ENCODE measurements at places on chromosomes 11 and 22. TPM values are rescaled to one million over a fixed set of nuclear protein-coding genes. Genes with fewer than 3 reads are reported as not detected.

DNA sequence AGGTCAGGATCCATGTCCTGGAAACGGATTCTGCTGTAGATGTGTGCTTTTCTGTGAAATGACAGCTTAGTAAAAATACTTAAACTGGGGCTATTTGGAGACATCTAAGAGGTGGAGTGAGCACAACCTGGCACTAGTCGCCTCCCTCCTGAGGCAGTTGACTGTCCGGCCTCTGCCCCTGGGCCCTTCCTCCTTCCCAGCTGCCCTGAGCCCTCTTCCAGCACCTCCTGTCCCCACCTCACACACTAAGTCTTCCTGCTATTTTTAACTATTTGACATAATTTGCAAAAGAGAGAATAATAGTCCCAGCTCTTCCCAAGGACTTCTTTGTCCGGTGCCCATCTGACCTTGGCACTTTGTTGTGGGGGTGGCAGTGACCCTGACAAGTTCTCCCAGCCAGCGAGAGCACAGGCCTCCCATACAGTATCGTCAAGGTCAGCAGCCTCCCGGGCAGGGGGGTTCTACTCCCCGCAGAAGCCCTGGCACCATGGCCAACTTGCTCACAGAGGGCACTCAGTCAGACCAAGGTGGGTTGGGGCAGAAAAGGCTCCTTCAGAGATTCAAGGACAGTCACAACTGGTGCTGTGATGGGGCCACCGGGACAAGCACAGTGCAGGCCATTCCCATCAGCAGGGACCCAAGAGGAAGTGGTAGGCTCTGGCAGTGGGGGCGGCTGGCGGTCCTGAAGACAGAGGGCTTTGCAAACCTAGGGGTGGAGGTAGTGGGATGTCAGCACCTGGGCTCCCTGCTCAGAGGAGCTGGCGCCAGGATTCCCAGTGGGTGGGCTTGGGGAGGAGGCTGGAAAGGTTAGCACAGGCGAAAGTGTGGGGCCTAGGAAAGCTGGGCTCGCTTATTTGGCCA, 5.5 kb upstream of the NEAT1 start:
- no peaks in the 10 kb centered on the region for H3K27me3 ChIP-seq
- peak overlapping the region; percentile 86 for H3K4me3 ChIP-seq
- H3K4me1 ChIP-seq = peaks cover 57% of the 10 kb centered on the region
- H3K36me3 ChIP-seq = peaks cover 9% of the 10 kb centered on the region
- DNase-seq = no peak

- peaks cover 17% of the 10 kb centered on the region for H3K27me3 ChIP-seq
- no peak for DNase-seq
- no peak overlapping the region for H3K4me3 ChIP-seq
- no peak overlapping the region for H3K27ac ChIP-seq
Observed at GRCh38 chr11:62922189-62922589, 1.0 kb upstream of the CHRM1 start.

The PLAAT2 gene
- not detected for total RNA-seq

- H3K4me1 ChIP-seq = no peaks in the 10 kb centered on the region
- no peak overlapping the region for H3K4me3 ChIP-seq
- H3K36me3 ChIP-seq = no peaks in the 10 kb centered on the region
- peak; percentile 39 for DNase-seq
- H3K27ac ChIP-seq = no peak overlapping the region
Observed at GRCh38 chr11:15006139-15006759, 34.1 kb upstream of the CALCA start.

The HEPN1 gene
- total RNA-seq = not detected

The PGA5 gene
- not detected for total RNA-seq

GRCh38 chr11:46278387-46279125, 1.1 kb downstream of the CREB3L1 start:
- no peaks in the 10 kb centered on the region for H3K36me3 ChIP-seq
- peaks cover 12% of the 10 kb centered on the region for H3K4me1 ChIP-seq

DNA sequence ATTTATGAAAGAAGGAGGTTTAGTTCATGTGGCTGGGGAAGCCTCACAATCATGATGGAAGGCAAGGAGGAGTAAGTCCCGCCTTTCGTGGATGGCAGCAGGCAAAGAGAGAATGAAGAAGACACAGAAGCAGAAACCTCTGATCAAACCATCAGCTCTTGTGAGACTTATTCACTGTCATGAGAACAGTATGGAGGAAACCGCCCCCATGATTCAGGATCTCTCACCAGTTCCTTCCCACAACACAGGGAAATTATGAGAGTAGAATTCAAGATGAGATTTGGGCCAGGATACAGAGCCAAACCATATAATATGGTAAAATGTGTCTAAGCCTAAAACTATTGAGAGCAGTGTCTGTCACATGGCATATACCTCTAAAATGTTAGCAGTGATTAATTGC, 503.8 kb upstream of the CCDC179 start:
- no peaks in the 10 kb centered on the region for H3K4me1 ChIP-seq
- no peak overlapping the region for H3K4me3 ChIP-seq
- H3K27ac ChIP-seq = no peak overlapping the region
- DNase-seq = no peak

GRCh38 chr11:75508051-75508561, 17.6 kb downstream of the GDPD5 start:
- H3K4me1 ChIP-seq = peaks cover 63% of the 10 kb centered on the region
- H3K27ac ChIP-seq = peak overlapping the region; percentile 64
- peak; percentile 83 for DNase-seq
- no peaks in the 10 kb centered on the region for H3K36me3 ChIP-seq
- H3K27me3 ChIP-seq = no peaks in the 10 kb centered on the region

The SCGB1D2 gene
- total RNA-seq = not detected

DNA sequence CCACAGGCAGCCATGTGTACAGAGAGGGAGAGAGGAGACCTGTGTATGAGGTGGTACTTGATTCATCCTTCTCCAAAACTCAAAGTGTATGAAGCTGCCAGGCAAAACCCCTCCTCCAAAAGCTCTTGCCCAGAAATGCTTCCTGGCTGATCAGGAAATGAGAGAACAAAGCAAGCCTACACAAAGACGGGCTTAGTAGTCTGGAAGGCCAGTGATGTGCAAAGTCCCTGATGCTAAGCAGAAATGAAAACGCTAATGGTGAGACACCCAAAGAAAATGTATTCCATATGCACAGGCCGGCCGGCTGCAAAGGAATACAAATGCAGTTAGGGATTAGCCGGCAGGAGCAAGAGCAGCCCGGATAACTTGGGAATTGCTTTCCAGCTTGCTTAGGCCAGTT, 234.9 kb upstream of the CADM1 start:
- no peaks in the 10 kb centered on the region for H3K4me1 ChIP-seq
- H3K27ac ChIP-seq = no peak overlapping the region
- no peak for DNase-seq

GRCh38 chr11:111378185-111378860, 752 bp downstream of the POU2AF1 start:
- no peaks in the 10 kb centered on the region for H3K27me3 ChIP-seq
- peak overlapping the region; percentile 11 for H3K27ac ChIP-seq
- no peaks in the 10 kb centered on the region for H3K36me3 ChIP-seq
- H3K4me1 ChIP-seq = peaks cover 24% of the 10 kb centered on the region
- H3K4me3 ChIP-seq = no peak overlapping the region

- no peak overlapping the region for H3K27ac ChIP-seq
- no peaks in the 10 kb centered on the region for H3K27me3 ChIP-seq
- no peaks in the 10 kb centered on the region for H3K36me3 ChIP-seq
- no peaks in the 10 kb centered on the region for H3K4me1 ChIP-seq
- no peak for DNase-seq
- no peak overlapping the region for H3K4me3 ChIP-seq
Observed at GRCh38 chr11:93570759-93571413, 27.7 kb upstream of the SMCO4 start.

- peaks cover 37% of the 10 kb centered on the region for H3K4me1 ChIP-seq
- no peaks in the 10 kb centered on the region for H3K36me3 ChIP-seq
- no peak overlapping the region for H3K4me3 ChIP-seq
- no peaks in the 10 kb centered on the region for H3K27me3 ChIP-seq
Observed at GRCh38 chr11:9208726-9209501, 56.2 kb downstream of the DENND5A start.

The RAB36 gene
- total RNA-seq = 0.33 TPM

GRCh38 chr11:117202386-117203068, 3.4 kb downstream of the TAGLN start:
- H3K4me1 ChIP-seq = no peaks in the 10 kb centered on the region
- no peaks in the 10 kb centered on the region for H3K27me3 ChIP-seq
- H3K36me3 ChIP-seq = peaks cover 18% of the 10 kb centered on the region
- no peak for DNase-seq
- H3K27ac ChIP-seq = no peak overlapping the region

The HORMAD2 gene
- total RNA-seq = not detected

GRCh38 chr22:41976070-41976901, 7.0 kb downstream of the SEPTIN3 start:
- peak; percentile 44 for DNase-seq
- peaks cover 17% of the 10 kb centered on the region for H3K27me3 ChIP-seq
- H3K4me1 ChIP-seq = peaks cover 11% of the 10 kb centered on the region
- H3K27ac ChIP-seq = no peak overlapping the region
- H3K36me3 ChIP-seq = no peaks in the 10 kb centered on the region

GRCh38 chr11:128525411-128526243, 61.7 kb downstream of the ETS1 start:
- H3K4me1 ChIP-seq = peaks cover 64% of the 10 kb centered on the region
- H3K27me3 ChIP-seq = no peaks in the 10 kb centered on the region

GRCh38 chr11:65159012-65159411, 11.0 kb upstream of the SPDYC start:
- DNase-seq = no peak
- no peak overlapping the region for H3K4me3 ChIP-seq
- no peak overlapping the region for H3K27ac ChIP-seq
- no peaks in the 10 kb centered on the region for H3K27me3 ChIP-seq

- no peak for DNase-seq
- no peak overlapping the region for H3K4me3 ChIP-seq
- H3K27me3 ChIP-seq = no peaks in the 10 kb centered on the region
- no peak overlapping the region for H3K27ac ChIP-seq
- peaks cover 81% of the 10 kb centered on the region for H3K4me1 ChIP-seq
Observed at GRCh38 chr22:20926243-20926642, 9.0 kb downstream of the CRKL start.

- no peaks in the 10 kb centered on the region for H3K36me3 ChIP-seq
- peaks cover 31% of the 10 kb centered on the region for H3K4me1 ChIP-seq
- peak overlapping the region; percentile 77 for H3K4me3 ChIP-seq
- peak overlapping the region; percentile 77 for H3K27ac ChIP-seq
Observed at GRCh38 chr11:128692753-128693415, 988 bp upstream of the FLI1 start.

DNA sequence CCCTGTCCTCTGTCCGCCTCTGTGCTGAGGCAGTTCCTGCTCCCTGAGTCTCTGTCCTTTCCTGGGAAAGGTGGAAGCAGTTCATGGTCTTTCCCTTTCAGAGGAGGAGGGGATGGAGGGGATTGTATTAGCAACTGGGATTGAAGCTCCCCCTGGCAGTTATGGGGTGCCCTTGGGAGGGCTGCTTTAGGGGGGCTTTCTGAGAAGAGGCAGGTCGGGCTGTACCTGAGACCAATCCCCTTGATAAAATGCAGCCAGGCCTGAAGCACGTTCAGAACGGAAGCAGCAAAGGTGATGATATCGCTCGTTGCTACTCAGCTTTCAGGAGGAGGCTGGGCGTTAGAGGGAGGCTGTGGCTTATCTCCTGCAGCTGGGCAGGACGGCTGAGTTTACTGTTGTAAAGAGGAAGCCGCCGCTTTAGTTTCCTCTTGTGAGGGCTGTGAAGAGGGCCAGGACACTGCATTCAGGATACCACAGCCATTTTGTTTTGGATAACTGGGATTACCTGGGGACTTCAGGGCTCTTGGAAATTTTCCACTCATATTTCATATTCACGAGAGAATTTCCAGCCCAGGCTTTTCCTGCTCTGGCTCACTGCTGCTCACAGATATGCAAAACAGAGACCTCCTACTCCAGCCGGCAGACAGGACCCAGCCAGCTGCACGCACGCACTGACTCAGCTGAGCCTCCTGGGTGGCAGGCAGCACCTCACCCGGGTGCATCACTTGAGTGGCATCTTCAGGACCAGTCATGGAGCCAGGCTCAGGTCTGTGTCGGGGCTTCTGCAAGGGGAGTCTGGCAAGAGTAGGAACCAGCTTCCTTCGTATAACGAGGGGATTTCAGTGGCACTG, 798 bp downstream of the AMPD3 start:
- peak overlapping the region; percentile 53 for H3K4me3 ChIP-seq
- no peaks in the 10 kb centered on the region for H3K27me3 ChIP-seq
- H3K36me3 ChIP-seq = no peaks in the 10 kb centered on the region
- peaks cover 84% of the 10 kb centered on the region for H3K4me1 ChIP-seq
- peak; percentile 80 for DNase-seq

GRCh38 chr22:43829904-43830851, 18.1 kb upstream of the EFCAB6 start:
- H3K4me3 ChIP-seq = no peak overlapping the region
- H3K4me1 ChIP-seq = no peaks in the 10 kb centered on the region
- H3K27me3 ChIP-seq = no peaks in the 10 kb centered on the region
- no peak overlapping the region for H3K27ac ChIP-seq
- DNase-seq = no peak
- H3K36me3 ChIP-seq = no peaks in the 10 kb centered on the region

Measured in CD4-positive, alpha-beta memory T cell (primary cell).